ENCODE measurements at places on chromosomes 16 and 17. TPM values are rescaled to one million over a fixed set of nuclear protein-coding genes. Genes with fewer than 3 reads are reported as not detected.
A peak's percentile ranks its signal among the peaks of the same experiment; 100 is the strongest.

Gene SLC5A10
- not detected for total RNA-seq

Gene TP53TG3B
- total RNA-seq = not detected

Gene GPR139
- not detected for total RNA-seq

Gene AXIN2
- 5.9 TPM for total RNA-seq

Gene NEUROD2
- total RNA-seq = not detected

Gene CACNA1G
- total RNA-seq = 0.14 TPM

Gene TSPOAP1
- total RNA-seq = 55.3 TPM

Gene CHST4
- total RNA-seq = not detected

Gene ABCC12
- total RNA-seq = not detected

Gene RNF112
- 1.6 TPM for total RNA-seq

DNA sequence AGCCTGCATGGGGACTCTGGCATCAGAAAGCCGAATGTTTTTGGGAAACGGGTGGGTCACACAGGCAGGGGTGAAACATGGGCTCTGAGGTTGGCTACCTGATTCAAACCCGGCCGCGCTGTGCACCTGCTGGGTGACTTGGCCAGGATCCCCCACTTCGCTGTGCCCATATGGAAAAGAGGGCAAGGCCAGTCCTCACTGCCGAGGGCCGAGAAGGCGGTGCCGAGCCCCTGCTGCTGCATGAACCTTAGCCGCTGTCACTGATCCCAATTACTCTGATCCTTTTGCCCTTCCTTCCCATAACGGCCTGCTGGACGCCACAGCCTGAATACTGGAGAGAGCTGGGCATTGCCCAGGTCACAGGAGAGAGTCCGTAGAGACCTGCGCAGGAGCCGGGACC, 17.7 kb downstream of the KDM8 start:
- no peak for DNase-seq

- DNase-seq = no peak
Measured at GRCh38 chr17:50262001-50262794, 12.1 kb upstream of the TMEM92 start.

DNA sequence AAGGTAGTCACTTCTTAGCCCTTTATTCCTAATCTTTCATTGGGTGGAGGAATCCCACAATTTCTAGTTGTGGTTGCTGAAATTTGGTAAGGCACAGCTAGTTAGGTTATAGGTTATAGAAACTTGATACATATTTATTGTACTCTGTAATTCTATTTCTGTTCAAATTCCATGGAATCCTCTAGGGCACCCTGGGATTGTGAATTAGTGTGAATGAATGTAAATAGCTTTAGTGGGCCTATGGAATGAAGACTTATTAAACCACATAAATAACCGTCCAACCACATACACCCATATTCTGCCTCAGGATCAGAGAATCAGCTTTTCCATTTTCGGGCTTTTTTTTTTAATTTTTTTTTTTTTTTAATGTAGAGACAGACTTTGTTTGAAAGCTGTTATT, 9.2 kb downstream of the TANC2 start:
- no peak for DNase-seq

DNA sequence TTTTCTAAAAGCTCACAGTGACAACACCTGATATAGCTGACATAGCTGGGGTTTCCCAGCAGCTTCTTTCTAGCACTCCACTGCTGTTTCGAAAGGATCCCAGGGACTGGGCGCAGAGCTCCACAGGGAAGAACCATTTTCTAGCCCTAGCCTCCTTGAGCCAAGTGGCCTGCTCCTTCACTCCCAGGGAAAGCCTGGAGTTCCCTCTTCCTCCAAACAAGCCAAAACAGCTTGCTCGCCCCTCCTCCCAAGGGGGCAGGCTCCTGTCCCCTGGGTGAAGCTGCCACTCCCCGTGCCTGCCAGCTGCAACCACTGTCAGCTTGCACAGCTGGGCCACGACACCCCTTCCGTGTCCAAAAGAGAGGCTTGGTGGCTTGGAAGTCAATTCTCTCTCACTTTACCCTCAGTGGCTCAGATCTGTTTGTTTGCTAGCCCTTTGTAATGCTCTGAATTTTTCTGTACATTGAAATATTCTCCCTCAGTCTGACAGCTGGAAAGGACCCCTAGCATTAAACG, 59.8 kb downstream of the CYTH1 start:
- no peak for DNase-seq

DNA sequence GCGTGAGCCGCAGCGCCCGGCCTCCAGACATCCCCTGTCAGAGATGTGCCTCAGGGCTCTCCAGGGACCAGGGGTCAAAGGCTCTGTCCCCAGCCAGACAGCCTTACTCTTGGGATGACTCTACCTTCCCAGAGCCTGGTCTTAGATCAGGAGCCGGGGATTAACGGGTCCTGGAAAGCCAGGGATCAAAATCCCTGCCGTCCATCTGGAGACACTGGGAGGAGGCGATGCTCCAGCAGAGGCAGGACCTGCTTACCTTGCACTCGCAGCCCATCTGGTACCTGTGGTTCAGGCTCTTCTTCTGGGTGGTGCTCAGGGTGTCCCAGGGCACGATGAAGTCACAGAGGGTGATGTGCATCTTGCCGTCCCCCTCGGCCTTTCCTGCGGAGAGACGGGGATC, 16.7 kb upstream of the USP36 start:
- no peak for DNase-seq

DNA sequence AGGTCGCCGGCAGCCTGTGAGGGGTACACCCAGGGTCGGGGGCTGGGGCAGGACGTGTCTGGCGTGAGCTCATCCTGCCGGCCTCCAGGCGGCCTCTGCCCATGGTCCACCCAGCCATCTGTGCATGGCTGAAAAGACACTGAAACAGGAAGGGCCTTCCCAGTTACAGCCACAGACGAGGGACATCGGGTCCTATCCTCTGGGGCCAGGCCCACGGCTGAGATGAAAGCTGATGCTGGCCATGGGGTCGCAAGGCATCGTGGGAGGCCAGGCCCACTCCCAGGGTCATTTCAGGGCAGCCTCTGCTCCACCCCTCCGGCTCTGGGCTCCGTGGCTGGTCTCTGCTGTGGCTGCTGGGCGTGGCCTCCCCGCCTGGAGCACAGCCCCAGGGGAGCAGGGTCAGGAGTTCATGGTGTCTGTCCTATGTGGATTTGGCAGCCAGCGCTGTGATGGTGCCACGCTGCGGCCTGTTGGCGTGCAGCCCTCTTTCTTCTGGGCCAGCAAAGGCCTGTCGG, 16.6 kb upstream of the ATP6V0C start:
- no peak for DNase-seq

DNA sequence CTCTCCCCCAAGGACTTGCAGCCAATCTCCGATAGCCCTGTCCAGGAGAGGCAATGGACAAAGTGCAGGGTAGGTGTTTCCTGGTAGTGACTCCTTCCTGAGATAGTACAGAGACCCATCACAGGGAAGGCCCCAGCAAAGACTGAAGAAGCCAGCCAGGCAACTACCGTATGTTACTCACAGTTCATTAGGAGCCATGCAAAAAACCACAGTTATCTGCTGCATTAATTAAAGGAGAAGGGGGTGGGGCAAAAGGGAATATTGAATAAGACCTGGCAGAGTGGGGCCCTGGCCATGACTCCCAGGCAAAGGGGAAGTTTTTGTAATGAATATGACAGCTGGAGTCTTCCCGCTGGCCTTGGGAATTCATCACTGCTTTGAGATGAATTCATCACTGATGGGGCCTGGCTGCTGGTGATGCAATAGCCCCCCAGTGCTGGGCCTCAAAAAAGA, 2.5 kb upstream of the SLC13A2 start:
- no peak for DNase-seq

- no peak for DNase-seq
Measured at GRCh38 chr17:57593739-57594462, 151.2 kb downstream of the CCDC182 start.

DNA sequence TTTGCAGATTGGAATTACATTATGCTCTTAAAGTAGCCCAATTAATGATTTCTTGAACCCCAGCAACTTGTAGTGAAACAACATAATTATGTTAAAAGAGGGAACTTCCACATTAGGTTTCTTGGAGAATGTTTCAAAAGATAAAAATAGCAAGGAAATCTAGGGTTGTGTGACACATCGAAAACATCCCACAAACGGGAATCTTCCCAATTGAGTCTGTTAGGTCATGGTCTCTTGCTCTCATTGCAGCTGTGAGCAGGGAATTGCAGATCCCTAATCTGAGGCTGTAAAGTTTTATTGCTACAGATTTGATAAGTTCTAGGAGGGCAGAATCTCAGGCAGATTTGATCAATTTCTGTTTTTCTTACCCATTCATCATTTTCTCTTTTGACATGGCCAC, 6.7 kb upstream of the LPO start:
- DNase-seq = no peak

- DNase-seq = no peak
Measured at GRCh38 chr17:8995711-8996110, 25.6 kb upstream of the NTN1 start.

- no peak for DNase-seq
Measured at GRCh38 chr17:59487161-59487873, 78.1 kb upstream of the DHX40 start.

GRCh38 chr16:56789360-56789759, 59.4 kb downstream of the NUP93 start:
- DNase-seq = peak; percentile 16

DNA sequence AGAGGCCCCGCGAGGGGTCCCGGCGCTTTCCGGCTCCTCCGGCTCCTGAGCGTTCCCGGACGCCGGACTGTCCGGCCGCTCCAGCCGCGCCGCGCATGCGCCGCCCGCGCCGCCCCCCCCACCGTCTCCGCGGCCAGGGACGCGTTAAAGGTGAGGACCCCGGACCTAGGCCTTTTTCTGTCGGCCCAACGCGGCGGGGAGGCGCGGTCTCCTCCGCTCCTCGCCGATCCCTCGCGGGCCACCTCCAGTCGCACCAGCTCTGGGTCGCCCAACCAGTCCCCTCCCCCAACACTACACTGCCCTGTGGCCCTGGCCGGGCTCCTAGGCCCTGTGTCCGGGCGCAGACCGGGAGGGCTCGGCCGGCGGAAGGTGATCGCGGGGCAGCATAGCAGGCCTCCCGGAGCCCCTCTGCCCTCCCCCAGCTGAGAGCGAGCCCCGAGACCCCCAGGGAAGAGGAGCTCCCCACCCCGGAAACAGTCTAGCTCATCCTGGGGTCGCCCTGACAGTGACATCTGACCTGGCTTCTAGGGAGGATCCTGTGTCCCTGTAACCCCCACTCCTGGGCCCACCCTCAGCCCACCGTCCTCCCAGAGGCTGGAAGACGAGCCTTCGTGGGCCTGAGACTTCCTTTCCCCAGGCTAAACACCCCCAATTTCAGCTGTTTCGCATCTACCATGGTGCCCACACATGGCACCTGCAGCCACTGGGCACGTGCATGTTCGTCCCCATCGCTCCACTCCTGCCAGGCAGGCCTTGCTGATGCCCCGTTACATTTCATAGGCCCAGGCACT, 14.7 kb upstream of the BCAR1 start:
- DNase-seq = peak; percentile 29

DNA sequence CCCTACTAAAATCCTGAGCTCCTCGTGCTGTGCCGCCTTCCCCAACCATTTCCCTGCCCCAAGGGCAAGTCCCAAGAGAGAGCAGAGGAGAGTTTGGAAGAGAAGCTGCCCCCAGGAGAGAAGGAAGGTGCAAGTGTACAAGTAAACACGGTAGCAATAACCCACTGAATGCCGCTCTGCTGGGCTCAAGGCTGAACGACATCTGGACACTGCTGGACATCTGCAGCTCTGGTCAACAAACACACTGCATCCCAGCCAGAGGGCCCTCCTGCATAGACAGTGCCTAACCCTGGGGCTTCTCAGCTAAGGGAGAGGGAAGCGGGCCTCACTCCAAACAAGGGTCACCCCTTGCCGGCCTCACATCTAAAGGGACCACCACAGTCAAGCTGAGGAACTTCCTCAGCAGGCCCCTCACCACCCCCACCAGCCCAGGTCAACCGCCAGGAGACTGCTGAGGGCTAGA, 12.7 kb downstream of the JUP start:
- no peak for DNase-seq

- no peak for DNase-seq
Measured at GRCh38 chr16:51524555-51525373, 373.7 kb upstream of the SALL1 start.
